Activated naive CD8-positive, alpha-beta T cell treated with anti-CD3 and anti-CD28 coated beads, Interleukin-2, amount 50 U/mL, for 24 hours (primary cell): ENCODE measurements at places on chromosomes 16 and 17.
A peak's percentile ranks its signal among the peaks of the same experiment; 100 is the strongest.

DNA sequence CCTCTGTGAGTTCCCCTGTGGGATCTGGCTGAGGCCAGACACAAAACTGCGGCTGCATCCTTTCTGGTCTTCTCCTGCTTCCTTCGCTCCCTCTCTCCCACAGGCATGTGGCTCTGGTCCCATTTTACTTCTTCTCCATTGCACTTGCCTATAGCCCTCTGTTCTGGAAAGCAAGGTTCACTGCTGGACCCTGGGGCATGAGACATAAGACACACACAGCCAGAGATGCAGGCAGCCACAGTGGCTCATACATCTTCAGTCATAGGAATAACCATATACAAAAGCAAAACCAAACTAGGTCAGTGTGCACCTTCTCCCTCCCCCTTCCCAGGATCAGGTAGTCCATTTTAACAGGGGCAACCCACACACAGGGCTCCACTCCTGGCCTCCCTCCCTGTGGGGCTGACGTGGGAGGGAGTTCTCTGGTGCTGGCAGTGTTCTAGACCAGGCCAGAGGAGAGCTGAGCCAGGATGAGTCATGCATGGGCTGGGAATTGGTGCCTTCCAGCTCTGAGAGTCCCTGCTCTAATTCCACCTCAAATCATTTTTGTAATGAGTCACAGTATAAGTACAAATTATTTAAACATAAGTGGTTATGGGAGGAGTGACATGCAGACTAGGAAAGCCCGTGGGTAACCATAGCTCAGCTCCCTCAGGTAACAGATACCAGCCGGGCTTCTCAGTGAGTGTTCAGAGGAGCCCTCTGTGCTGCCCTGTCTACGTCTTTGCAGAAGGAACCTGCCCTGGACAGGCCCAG is 58.0 kb downstream of the ASIC2 start:
- no peak for DNase-seq

GRCh38 chr17:45147581-45148182 is 593 bp upstream of the HEXIM1 start:
- DNase-seq, result peak; percentile 84

GRCh38 chr16:57591870-57592485 is 36.5 kb upstream of the ADGRG1 start:
- DNase-seq, result no peak

DNA sequence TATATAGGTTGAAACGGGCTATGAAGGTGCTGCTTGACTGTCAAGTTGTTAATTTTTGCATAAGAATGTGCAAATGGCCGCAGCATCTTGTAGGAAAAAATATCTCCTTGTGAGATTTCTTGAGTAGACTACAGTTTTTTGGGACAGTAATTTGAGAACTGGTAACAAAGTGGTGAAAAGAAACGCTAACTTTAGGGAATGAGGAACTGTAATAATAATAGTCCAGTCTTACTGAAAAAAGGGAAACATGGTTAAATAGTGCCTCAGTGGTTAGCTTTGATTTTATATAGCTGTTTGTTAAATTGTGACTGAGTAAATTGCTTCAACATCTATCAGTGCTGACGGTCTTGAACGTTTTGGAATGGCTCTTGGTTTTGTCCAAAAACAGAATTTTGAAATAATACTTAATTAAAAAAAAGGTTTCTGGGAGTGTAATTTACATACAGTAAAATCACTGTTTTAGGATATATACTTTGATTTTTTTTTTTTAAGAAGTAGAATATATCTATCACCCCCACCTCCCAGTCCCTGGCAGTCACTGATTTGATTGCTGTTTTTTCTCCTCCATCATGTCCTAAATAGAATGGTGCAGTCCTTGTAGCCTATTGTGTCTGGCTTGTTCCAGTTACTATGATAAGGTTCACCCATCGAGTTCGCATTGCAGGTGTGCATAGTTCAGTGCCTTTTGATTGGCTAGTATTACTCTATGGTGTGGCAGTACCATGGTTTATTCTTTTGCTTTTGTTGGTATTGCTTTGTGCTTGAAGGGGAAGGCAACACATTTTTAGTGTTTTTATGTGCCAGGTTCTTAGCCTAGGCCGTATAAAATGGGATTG is 2.8 kb downstream of the HAPSTR1 start:
- no peak for DNase-seq

DNA sequence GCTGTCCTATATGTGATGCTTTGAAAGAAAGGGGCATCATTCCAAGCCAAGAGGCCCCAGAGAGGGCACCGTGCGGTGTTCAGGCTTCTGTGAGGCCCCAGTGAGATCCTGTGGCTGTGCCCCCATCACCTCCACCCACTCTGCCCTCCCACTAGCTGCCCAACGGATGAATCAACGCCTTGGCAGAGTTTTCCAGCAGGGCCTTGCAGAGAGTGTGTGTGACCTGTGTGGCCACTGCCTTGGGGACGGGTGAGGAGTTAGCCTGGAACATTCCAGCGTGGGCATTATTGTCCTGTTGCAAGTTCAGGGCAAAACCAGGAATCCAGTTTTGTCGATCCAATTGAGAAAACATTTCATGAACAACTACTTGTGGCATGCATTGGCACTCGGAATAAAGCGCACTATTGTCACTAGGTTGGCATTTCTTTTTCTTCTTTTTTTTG is 53.7 kb downstream of the SF3B3 start:
- peak; percentile 23 for DNase-seq

GRCh38 chr17:71229070-71229469 is 891.8 kb upstream of the SOX9 start:
- no peak for DNase-seq

GRCh38 chr17:15659663-15660062 is 24.4 kb downstream of the TRIM16 start:
- DNase-seq, result no peak

DNA sequence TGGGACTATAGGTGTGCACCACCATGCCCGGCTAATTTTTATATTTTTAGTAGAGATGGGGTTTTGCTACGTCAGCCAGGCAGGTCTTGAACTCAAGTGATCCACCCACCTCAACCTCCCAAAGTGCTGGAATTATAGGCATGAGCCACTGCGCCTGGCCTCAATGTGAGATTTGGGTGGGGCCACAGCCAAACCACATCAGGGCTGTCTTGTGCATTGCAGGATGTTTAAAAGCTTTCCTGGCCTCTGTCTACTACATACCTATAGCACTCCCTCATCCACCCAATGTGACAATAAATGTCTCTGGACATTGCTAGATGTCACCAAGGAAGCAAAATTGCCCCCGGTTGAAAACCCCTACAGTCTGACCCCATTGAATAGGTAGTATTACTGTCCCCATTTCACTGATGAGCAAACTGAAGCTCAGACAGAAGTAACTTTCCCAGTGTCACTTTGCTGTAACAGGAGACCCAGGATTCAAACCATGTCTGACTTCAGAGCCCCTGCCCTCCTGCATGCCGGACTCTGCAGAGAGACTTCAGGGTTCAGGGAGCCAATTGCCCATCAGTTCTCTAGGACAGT is 3.6 kb upstream of the MAP3K14 start:
- DNase-seq, result no peak

GRCh38 chr17:67558740-67559380 is 158.9 kb upstream of the NOL11 start:
- DNase-seq, result no peak

GRCh38 chr16:86733546-86734254 is 155.4 kb downstream of the FOXL1 start:
- no peak for DNase-seq

- no peak for DNase-seq
Measured at GRCh38 chr16:55047903-55048497, 117.3 kb downstream of the IRX5 start.

GRCh38 chr17:17213775-17214174 is 7.6 kb upstream of the PLD6 start:
- no peak for DNase-seq

DNA sequence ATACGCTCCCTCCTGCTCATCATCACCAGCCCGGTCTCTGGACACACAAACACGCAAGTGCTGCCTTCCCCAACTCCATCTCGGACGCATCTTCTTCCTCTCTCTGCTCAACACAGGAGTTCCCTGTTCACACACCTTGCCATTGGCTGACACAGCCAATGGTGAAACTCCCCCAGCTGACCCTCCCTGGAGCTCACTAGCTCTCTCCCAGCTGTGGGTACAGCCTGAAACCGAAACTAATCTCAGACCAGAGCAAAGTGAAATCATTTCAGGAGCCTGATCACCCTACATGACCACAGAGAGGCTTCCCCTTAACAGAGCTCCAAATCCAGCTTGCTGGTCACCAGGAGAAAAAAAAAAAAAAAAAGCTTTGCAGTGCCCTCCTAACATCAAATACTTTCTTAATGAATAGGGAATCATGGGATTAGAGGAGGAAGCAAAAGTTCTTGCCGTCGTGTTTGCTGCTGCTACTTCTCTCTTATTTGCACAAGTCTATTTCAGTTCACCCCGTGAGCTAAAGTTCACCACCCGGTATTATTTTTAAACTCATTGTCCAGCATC is 8.3 kb downstream of the CUEDC1 start:
- DNase-seq, result peak; percentile 30

- peak; percentile 15 for DNase-seq
Measured at GRCh38 chr16:57735755-57736418, at the start of gene KATNB1. KATNB1 (plus strand) TSS chr16:57735770; CDS start chr16:57737244, 1,474 bp downstream.

GRCh38 chr16:83803811-83804210 is 4.0 kb upstream of the HSBP1 start:
- DNase-seq, result no peak

DNA sequence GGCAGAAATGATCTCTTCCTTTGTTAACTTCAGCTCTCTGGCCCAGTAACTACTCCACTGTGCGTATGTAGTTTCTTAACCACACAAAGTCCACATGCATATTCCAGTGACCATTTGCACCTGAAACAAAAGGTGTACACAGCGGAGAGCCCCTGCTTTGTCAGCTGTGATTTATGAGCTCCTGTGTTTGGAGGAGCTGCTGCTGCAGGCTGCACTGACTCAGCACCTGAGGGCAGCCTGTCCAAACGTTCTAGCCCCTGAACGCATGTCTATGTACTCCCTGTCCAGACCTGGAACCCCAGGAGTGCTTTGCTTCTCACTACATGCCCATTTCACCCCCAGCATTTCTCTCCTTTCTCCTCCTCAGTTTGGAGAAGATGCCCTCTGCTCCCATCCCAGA is 216.1 kb downstream of the ABCC12 start:
- no peak for DNase-seq

GRCh38 chr16:89044418-89045180 is 49.1 kb upstream of the ACSF3 start:
- no peak for DNase-seq

DNA sequence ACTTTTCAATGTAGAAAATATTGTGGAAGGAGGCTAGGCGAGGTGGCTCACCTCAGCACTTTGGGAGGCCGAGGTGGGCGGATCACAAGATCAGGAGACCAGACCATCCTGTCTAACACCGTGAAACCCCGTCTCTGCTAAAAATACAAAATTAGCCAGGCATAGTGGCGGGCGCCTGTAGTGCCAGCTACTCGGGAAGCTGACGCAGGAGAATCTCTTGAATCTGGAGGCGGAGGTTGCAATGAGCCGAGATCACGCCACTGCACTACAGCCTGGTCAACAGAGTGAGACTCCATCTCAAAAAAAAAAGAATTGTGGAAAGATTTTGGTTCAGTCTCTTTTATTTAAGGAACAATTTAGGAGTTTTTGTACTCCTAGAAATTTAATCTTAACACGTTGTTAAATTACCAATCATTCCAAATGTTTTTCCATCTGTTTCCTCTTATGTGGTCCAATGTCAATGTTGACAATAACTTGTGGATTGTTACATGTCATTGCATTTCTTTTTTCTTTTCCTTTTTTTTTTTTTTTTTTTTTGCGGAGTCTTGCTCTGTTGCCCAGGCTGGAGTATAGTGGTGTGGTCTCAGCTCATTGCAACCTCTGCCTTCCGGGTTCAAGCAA is 124.6 kb upstream of the HAS3 start:
- DNase-seq, result no peak

DNA sequence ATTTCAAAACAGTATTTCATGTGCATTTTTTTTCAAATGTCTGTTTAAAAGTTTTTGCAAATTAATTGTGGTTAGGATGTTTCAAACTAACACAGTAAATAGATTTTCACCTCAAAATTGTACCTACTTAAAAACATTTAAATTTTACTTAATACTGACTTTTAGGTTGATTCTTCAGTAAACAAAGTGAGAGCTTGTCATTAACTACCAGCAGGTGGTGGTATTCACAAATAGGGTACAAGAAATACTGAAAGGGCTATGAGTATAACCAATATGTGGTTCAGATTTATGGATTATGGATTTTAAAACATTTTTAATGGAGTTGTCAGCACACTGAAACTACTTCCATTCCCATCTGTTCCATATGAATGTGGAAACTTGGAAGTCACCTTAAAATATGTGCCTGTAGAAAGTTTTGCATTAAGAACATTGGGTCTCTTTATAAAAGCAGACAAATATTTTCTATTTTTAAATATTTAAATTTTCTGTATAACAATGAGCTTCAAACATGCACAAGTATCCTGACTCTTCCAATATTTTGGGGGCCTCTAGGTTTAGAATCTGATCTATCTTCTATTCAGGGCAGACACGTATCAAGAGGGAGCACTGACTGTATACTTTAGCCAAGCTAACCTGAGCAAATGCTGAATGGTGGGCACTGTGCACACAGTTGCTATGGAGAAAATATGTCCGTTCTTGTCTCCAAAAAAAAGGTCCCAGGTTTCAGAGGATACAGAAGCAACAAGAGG is 155.6 kb downstream of the SNX11 start:
- DNase-seq, result no peak
